ENCODE measurements at places on chromosomes 2 and 18. TPM values are rescaled to one million over a fixed set of nuclear protein-coding genes. Genes with fewer than 3 reads are reported as not detected.

SCTR gene
- 0.21 TPM for total RNA-seq

CHAC2 gene
- total RNA-seq, result 1.1 TPM

GRCh38 chr18:3886575-3887322, 436.8 kb downstream of the TGIF1 start:
- no peak for DNase-seq

- DNase-seq, result no peak
These were observed 26.8 kb upstream of the NABP1 start for GRCh38 chr2:191650896-191651773.

DNA sequence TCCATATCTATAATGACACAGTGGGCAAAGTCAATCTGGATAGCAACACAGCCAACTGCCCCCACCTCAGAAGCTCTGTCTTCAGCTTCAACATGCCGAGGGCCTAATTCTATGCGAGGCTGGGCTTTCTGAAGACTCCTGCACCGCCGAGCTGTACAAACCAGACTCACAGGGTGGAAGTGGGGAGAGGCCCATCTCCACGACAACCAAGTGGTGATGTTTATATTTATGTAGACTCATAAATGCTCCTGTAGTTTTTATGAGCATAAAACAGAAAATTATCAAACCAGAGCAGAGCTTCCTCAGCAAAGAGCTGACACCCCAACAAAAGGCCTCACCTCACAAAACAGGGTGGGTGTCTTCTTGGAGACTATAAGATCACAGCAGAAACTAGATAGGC, 77.0 kb upstream of the LGALSL start:
- peak; percentile 21 for DNase-seq

GAL3ST2 gene
- not detected for total RNA-seq

DNA sequence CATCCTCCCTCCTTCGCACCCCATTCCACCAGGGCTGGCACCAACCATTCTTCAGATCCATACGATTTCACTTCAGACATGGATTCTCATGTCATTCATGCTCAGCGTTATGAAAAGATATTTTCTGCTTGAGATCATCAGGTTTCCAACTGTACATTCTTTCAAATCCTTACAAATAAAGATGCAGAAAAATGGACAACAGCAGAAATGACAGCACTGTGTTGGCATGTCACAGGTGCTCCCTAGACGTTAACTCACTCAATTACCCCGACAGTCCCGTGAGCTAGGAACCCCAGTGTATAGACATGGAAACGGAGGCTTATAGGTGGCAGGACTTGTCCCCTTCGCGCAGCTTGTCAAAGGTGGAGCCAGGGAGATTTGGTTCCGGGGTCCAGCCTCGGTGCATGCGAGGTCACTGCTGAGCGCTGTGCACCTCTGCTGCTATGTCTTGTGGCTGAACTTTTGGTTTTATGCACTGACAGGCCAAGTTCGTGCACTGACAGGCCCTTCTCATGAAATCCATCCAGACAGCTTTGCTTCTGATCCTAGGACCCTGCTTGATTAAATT, 17.7 kb downstream of the FHL2 start:
- DNase-seq, result no peak

DNA sequence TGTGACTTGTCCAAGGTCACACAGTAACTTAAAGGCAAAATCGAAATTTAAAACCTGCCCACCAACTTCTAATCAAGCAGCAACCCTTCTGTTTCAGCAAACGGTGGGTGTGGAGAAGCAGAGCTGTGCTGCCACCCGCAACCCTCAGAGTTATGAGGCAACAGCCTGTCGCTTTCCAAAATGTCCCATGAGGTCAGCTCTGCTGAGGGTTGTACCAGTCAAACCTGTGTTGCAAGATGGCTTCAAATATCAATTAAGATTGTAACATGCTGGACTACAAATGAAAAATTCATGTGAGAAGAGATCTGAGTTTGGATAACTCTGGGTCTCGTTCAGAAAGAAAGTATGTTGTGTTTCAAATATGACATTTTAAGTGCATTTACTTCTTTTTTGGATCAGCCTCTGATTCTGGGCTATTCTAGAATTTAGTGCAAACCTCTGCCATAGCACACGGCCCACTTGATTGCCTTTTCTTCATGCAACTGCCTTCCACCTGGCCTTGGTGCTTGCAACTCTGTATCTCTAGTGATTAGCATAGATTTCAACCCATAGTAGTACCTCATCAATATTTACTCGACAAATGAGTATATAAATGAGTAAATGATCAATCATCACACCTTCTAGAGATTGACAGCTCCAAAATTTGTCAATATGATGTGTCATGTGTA, 69.3 kb downstream of the TIMM21 start:
- DNase-seq, result no peak

RAD51AP2 gene
- total RNA-seq, result 0.10 TPM

DNA sequence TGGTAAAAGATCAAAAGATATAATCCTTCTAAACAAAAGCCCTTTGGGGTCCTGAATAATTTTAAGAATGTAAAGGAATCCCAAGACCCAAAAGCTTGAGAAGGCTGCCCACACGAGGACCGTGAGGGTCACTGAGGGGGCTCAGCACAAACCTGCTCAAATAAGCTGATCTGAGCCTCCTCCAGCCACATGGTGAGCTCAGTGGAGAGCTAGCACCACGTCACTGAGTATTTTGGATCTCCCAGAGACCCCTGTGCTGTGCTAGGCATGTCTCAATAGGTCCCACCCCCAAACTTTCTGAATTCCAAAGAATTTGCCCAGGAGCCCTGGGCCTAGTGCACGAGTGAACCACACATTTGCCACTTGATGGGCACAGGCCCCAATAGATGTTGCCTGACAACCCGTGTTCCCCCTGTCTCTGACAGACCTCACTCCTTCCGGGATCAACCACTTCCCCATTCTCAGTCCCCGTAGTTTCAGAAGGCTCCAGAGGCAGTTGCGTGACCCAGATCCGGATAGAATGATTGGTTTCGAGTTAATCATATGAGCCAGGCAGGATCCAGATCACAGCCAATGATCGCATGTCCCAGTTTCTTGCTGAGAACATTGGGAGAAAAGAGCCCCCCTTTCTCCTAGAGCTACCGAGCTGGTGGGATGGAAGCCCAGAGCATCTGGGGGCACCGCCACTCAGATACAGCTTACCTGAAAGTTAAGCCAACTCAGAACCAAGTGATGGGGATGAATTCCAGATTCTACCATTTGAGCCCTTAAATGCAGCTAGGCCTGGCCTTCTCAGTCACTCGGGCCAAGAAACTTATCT, 203.8 kb downstream of the TNS1 start:
- no peak for DNase-seq

DNA sequence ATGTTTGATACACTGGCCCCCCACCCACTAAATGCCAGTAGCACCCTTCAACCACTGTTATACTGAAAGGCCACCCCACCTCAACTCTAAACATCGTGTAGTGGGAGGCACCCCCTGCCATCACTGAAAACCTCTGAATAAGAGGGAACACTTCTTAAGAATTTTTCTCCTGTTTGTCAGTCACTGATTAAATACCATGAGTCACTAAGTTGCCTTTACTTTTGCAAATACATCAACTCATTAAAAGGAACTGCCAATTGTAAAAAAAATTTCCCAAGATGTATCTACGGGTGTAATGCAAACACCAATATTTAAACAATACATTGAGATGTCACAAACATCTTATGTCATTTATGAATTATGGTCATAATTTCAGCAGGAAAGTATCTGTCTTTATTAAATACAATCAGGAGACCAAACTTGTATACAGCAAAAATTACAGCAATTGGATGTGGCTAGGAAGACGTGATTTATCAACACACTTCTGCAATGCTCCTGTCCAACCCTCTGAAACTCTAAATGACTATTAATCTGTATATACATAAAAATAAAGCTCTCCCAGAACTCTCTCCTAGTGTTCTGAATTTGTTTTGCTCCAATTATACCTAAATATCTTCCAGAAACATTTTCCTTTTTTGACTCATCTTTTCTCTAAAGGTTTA, 144.1 kb upstream of the STK17B start:
- no peak for DNase-seq

MEP1B gene
- total RNA-seq, result 0.10 TPM

DNA sequence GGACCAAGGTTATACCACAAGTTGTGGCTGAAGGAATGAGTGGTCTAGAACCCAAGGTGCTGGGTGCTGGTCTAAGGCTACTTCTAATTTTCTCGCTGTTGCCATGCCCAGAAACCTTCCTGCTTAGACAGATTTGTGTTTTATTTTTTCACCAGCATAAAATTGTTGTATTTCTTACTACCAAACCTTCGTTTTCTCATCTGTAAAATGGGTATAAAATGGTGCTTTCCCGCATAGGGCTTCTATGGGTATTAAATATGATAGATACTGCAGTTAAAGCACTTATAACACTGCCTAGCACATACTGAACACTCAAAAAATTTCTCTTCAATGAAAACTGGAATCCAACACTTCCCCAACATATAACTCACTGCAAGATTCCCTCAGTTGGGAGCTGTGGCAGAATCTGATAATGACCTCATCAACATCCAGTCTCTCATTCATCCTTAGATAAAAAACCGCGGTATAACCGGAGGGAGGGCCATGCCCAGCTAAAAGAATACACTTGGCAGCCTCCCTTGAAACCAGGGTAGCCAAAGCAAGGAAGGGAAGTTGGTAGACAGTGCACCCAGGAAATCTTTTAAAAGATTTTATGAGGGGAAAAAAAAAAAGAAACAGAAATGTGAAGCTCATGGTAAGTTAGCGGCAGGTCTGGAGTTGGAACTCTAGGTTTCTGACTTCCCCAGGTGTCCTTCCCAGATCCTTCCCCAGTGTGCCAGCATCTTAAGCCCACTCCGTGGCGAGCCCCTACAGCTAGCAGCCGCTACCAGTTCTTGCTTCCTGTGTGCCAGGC, 1.2 kb downstream of the NEMP2 start:
- peak; percentile 11 for DNase-seq

TRIM54 gene
- total RNA-seq, result 40.5 TPM

DNA sequence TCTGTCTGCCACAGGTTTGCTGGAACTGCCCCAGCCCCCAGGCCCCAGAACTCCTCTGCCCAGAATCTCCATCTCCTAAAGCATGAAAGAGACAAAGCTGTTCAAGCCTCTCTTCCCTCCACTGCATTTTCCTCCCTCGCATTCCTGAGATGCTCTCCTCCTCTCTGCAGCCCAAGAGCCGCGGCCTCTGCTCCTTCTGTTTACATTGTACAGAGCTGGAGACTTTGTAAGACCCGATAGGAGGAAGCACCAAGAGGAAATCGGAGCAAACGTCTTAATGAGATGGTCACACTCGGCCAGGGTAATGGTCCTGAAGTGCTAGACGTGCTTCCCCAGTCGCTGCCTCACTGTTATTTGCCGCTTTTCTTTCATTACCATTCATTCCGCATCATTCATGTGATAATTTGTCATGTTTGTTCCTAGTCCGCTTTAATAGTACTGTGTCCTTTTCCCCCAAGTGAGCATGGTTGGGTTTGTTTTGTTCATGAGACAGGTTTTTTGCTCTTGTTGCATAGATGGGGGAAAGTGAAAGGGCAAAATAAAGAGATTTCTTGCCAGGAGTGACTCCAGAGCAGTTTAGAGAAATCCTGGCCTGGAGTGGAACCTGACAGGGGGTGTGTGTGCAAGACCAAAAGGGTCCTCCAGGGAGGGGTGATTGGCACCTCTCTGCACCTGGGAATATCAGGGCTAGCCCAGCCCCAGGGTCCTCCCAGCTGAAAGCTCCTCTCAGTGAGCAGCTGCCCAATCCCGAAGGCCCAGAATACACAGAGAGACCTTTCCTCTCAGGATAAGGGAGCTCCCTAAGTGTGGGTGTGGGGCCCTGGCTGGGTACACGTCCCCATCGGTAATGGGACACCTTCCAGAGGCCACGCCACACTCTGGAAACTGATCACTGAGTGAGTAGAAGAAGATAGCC, 44.9 kb upstream of the ID2 start:
- peak; percentile 41 for DNase-seq

Data from tongue (tissue), 3 donors.